ENCODE measurements at places on chromosomes 11 and 22.
A peak's percentile ranks its signal among the peaks of the same experiment; 100 is the strongest.

GRCh38 chr11:122100037-122100755, 15.8 kb downstream of the BLID start:
- no peak for DNase-seq

- peak; percentile 34 for DNase-seq
Measured at GRCh38 chr11:10762185-10762584, 11.1 kb downstream of the CTR9 start.

- peak; percentile 23 for DNase-seq
Measured at GRCh38 chr11:44256673-44257291, 53.2 kb downstream of the ALX4 start.

- DNase-seq, result no peak
Measured at GRCh38 chr11:27228232-27228905, 134.6 kb downstream of the CCDC34 start.

DNA sequence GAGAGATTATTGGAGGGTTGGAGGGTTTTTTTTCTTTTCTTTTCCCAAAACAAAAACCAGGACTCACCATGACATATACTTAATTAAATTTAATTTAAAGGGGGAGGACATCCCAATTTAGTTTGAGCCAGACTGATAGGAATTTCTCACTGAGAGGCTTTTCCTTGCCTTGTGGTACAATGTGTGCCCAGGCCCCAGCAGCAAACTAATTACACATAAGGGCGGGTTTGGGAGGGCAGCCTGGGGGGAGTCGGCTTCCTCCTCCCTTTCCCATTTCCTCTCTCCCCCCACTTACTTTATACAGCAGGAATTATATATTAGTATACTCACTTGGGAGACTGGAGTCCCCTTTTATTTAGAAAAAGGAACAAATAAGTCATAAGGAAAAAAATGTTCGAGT, 2.9 kb downstream of the TEAD1 start:
- DNase-seq, result peak; percentile 23

All from RPMI8226 (cell line).